ENCODE measurements at places on chromosomes 3 and 15.

DNA sequence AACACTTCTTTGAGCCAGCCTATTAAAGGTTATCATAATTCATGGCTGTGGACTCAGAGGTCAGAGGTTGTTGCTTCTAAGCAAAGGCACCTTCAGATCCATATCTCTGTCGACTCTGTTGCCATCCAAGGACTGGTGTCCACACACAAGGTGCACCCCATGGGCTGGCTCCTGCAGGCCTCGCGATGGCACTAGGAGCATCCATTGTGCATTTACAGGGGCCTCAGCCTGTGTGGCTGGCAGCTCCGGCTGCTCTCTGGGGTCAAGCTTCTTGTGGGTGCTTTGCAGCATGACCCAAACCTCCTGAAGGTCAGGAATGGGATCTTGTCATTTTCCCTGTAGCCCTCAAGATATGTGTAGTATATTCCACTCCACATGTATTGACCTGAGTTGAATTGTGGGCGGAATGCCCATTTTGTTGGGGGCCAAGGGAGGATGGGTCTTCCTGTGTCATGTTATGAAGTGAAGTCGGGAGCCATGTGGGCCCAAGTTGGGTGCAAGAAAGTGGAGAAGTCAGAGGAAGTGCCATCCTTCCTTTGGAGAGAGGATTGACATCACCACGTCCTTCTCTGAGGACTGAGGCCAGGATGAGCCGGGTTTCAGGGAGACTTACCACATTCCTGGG, 43.9 kb downstream of the CHDH start:
- DNase-seq, result no peak

GRCh38 chr3:55622733-55623132, 135.6 kb upstream of the WNT5A start:
- DNase-seq, result no peak

GRCh38 chr3:146503461-146504202, 34.3 kb upstream of the PLSCR2 start:
- DNase-seq, result no peak

- DNase-seq, result no peak
Observed at GRCh38 chr3:103968131-103968530, 1398.6 kb upstream of the ALCAM start.

GRCh38 chr15:68829068-68829467, 8.4 kb upstream of the ANP32A start:
- DNase-seq, result no peak

GRCh38 chr15:53827355-53827754, 67.9 kb upstream of the WDR72 start:
- DNase-seq, result no peak

GRCh38 chr3:128422762-128423524, 43.7 kb downstream of the DNAJB8 start:
- no peak for DNase-seq

GRCh38 chr3:72407766-72408165, 440.5 kb downstream of the SHQ1 start:
- DNase-seq, result no peak

DNA sequence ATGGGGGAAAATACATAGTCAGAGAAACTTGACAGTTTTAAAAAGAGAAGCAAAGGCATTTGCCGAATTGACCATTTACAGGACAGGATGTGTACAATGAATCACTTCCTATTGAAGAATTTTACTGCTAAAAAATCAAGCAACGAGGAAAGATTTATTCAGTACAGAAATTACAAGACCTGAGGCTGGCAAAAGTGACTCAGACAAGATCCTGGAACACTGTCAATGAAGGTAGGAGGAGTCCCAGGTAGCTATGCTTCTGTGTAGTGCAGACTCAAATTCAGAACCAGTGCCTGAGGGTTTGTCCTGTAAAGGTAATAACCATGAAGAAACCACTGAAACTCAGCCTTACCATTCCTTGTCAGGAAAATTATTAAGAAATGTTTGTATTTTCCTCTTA, 120.9 kb downstream of the ZMAT3 start:
- DNase-seq, result no peak

- DNase-seq, result no peak
Observed at GRCh38 chr3:121670676-121671075, 10.0 kb upstream of the HCLS1 start.

- DNase-seq, result no peak
Observed at GRCh38 chr3:38698061-38698460, 48.6 kb upstream of the SCN5A start.

DNA sequence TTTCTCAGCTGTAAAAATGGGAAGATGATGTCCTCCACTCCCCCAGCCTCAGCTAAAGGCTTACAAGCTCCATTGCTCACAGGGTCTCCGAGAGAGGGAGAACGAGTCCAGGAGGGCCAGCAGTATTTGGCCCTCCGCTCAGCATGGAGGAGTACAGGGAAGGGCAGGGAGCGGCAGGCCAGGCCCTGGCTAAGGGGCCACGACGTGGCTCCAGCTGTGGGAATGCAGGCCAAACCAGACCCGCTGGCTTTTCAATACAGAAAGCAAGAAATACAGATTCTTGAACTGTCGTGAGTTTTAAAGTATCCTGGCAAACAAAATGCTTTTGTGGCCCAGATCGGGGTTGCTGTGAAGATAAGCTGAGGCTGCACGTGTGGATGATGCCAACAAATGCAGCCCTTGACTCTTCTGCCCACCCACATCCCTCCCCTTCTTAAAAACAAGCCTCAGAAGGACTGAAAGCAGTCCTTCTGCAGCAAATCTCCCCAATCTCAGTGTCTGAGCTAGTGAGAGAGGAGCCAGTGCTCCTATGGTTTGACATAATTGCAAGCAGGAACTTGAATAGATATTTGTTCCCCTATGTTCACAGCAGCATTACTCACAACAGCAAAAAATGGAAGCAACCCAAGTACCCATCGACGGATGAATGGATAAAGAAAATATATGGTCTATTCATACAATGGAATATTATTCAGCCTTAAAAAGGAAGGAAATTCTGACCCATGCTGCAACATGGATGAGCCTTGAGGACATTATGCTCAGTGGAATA, 18.5 kb upstream of the FBLN2 start:
- DNase-seq, result no peak

- no peak for DNase-seq
Observed at GRCh38 chr15:29448320-29448719, 178.7 kb upstream of the NSMCE3 start.

DNA sequence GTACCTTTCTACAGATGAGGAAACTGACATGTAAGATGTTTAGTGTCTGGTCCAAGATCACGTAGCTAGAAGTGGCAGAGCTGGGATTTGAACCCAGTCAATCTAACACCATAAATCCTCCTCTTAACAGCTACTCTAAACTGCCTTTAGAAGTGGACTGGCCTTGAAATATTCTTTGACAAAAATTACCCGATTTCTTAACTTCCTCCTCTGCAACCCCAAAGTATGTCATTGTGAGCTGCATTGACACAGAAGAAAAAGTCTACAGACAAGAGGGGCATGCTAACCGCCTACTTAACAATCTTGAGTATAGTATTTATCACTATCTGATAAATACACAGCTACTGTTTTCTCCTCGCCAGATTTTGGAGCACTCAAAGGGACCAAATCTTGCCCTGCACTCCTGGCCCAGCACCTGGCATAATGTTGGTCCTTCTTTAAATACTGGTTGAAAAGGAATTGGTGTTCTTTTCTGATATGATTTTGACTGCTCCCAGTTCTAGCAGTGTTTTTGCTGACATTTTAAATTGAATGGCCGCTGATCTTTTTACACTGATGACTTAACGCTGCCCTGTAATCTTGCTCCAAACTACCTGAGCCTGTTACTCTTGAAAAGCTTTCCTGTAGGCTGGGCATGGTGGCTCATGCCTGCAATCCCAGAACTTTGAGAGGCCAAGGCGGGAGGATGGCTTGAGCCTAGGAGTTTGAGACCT, 36.9 kb downstream of the ITPR1 start:
- no peak for DNase-seq

DNA sequence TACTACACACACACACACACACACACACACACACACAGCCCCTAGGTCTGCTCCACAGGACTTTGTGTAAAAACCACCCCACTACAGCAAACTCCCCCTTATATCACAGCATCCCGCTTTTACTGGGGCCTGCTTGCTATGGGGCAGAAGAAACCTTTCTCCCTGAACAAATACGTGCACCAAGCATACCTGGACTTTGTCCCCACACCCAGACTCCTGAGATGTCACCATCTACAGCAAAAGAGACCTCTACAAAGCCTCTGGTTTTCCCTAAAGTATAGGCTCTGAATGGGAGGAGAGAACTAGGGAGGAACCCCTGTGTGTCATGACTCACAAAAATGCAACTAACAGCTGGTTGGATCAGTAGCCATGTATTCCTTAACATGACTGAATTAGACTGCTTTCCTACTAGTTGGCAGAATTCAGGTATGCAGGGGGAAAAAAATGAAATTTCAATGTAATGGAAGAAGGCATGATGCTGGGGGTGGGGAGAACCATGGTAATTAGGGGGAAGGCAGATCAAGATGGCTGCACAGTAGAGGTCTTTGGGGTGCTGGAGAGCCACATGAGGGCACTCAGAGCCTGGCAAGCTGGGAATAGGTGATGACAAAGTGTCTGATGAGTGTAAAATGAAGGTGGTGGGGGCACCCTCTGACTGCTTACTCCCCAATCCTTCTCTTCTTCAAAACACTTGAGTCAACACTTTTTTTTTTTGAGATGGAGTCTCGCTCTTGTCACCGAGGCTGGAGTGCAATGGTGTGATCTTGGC, 45.9 kb downstream of the DAPK2 start:
- DNase-seq, result no peak

- DNase-seq, result no peak
Observed at GRCh38 chr3:87491843-87492242, 215.5 kb upstream of the POU1F1 start.

DNA sequence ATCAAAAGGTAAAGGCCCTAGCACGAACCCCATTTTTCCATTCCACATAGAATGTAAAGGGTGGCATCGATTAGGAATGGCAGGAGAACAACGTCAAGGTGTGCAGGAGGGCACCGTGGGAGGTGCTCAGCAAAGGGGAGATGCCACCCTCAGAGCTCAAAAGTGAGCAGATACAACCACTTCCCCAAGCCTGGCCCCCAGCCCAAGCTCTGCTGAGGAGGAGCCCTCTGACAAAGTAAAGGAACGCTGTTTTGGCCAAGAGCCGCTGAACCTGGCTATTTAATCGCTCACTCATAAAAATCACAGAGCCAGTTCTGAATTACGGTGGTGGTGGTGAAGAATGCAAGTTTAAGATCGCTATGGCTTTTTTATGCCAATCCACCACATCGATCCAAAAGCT, 12.4 kb downstream of the GNB5 start:
- DNase-seq, result no peak

DNA sequence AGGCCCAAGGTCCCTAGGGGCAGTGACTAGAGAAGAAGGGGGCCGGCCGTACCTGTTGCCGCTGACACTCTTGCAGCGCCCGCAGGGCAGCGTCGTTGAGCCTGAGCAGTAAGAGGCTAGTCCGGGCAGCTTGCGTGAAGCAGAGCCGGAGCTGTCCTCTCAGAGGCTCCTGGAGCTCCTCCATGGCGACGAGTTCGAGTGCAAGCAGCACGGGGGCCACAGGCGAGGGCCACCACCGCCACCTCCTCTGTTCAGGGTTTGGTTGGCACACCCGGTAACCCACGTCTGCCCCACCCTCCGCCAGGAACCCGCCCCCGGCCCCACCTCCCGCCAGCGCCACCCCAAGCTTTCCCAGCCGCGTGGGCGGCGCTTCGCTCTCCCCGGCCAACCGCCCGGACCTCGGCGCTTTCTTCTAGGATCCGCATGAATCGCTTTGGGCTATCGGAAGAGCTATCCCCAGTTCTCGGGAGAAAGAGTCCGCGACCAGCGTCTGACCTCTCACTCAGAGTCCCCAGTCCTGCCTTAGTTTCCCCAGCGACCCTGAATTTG, at the start of gene ELL3:
TSS of gene ELL3 (minus strand) at position 249 of the 549 bp plus-strand sequence. CDS start at position 184, 65 bp downstream.
- DNase-seq, result no peak

DNA sequence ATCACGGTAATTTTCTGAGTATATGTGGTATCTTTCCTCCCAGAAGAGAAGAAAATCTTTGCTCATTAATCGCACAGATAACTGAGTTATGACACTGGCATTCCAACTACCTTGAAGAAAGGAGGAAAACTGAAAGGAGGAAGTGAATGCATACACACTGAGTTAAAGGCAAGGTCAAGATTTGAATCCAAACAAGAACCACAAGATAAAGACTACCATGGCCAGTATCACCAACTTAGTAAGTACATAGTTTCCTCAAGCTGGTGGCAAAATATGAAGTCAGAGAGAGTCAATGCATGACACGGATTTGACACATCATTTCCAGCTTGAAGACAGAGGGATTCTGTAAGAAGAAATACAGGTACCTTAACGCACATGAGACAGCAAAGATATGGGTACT, 287.5 kb downstream of the ULK4 start:
- no peak for DNase-seq

DNA sequence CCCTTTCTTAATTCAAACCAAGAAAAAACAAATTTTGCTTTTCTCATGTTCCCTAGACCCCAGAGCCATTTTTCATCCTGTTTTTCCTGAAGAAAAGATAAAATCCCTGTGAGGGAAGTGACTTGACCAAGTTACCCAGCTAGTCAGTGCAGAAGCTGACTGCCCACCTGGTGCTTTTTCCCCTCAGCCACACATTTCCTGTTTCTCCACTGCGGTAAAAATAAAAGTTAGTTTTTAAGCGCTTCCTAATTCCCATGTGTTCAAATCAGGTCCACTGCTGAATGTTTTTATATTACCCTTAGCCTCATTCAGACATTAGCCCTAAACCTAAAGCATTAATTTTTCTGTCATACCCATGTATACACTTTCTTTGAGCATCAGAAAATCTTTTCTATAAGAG, 26.1 kb downstream of the PPP2R3A start:
- no peak for DNase-seq

DNA sequence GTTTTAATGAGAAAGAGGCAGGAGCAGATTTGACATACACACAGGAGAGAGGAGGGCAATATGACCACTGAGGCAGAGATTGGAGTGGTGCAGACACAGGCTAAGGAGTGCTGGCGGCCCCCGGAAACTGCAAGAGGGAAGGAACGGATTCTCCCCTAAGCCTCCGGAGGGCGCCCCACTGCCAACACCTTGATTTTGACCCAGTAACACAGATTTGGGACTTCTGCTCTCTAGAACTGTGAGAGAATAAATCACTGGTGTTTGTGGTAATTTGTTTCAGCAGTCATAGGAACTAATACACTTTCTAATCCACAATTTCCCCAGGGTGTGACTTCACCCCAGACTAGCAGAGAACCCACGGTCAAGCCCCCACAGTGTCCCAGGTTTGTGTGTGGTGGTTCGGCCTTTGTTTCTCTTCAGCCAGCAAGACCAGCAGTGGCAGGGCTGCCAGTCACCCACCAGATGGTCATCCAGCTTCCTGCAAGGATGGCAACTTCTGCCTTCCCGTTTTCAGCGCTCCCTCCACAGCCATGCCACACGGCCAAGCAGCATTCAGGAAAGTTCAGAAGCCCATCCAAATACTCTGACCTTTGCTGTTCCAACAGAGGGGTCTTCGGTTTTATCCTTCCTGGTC, 23.6 kb upstream of the TSPAN3 start:
- DNase-seq, result peak; percentile 52

DNA sequence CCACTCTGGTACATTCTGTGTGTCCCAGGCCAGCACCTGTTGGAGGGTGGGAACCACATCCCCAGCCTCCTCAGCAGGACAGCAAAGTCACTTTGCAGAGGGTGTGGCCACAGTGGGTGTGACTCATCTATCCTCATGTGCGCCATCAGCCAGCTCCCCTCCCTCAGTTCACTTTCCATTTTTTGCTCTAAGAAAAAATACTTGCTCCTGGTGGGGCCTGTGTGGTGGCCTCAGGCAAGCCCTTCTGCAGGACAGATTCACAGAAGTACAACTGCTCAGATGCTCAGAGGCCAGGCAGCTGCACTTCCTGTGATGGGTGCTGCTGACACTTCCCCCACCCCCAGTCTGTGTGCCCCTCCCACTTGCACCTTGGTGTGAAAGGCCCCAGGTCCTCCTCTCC, 78.3 kb upstream of the ALDH1L1 start:
- DNase-seq, result no peak

All from activated CD8-positive, alpha-beta memory T cell treated with anti-CD3 and anti-CD28 coated beads for 24 hours (primary cell).